ENCODE measurements at places on chromosomes 2 and 18.
A peak's percentile ranks its signal among the peaks of the same experiment; 100 is the strongest.

GRCh38 chr2:25757906-25758305 lies 84.5 kb upstream of the DTNB start:
- DNase-seq = no peak

- peak; percentile 66 for DNase-seq
These were observed 354.9 kb upstream of the CDH20 start for GRCh38 chr18:60978338-60978737.

- no peak for DNase-seq
These were observed 42.6 kb downstream of the EDAR start for GRCh38 chr2:108946442-108946841.

GRCh38 chr2:106649306-106649705 lies 162.1 kb downstream of the CD8B2 start:
- peak; percentile 34 for DNase-seq

GRCh38 chr2:219823574-219823973 lies 196.1 kb downstream of the SLC4A3 start:
- DNase-seq = no peak

DNA sequence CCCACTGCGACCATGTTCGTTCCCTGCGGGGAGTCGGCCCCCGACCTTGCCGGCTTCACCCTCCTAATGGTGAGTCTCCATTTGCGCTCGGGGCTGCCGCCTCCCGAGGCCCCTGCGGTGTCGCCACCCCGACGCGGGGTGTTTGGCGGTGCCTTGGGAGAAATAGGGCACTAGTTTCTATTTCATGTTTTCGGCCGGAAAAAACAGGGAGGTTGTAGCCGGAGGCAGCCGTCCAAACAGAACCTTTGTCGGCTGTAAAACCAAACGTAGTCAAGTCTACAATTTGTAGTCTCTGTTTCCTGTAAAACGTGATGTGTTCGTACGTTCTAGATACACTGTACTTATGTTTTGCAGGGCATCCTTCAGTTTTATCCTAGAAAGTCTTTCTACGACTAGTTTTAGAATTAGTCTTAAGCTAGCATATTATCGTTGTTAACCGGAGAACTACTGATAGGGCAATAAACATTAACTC lies 290 bp downstream of the PSMG2 start:
- no peak for DNase-seq

GRCh38 chr2:184596819-184597411 lies 1.4 kb upstream of the ZNF804A start:
- DNase-seq = no peak

- no peak for DNase-seq
These were observed 76.7 kb upstream of the SALL3 start for GRCh38 chr18:78902795-78903435.

DNA sequence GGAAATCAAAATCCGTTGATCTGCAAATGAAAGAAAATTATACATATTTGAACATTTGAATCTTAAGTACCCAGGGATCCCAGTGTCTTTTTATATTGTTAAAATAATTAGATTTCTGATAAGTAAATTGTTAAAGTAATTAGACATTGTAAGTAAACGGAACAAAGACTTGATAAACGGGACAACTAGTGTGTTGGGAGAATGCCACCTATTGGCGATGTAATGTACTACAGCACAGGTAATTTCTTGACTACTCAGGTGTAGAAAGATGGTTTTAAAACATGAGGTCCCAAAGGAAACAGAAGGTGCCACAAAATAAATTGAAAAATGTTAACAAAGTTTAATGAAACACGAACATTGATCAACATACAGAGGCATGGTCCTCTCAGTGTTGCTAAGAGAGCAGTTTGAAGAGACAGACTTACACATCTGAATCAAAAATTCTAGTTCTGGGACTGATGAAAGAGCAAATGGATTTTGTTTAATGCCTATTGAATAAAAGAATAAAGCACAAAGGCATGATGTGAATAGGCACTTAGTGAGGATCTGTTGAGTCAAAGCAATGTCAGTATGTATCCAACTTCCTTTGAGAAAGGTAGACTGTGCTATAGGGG lies 103.4 kb upstream of the RASGRP3 start:
- no peak for DNase-seq

- DNase-seq = no peak
These were observed 117.8 kb upstream of the DCC start for GRCh38 chr18:52222211-52222610.

GRCh38 chr2:162233197-162233596 lies 10.0 kb downstream of the FAP start:
- peak; percentile 71 for DNase-seq

- DNase-seq = no peak
These were observed 4.7 kb downstream of the PRKD3 start for GRCh38 chr2:37319754-37320609.

GRCh38 chr2:10752236-10752635 lies 30.8 kb downstream of the ATP6V1C2 start:
- no peak for DNase-seq

DNA sequence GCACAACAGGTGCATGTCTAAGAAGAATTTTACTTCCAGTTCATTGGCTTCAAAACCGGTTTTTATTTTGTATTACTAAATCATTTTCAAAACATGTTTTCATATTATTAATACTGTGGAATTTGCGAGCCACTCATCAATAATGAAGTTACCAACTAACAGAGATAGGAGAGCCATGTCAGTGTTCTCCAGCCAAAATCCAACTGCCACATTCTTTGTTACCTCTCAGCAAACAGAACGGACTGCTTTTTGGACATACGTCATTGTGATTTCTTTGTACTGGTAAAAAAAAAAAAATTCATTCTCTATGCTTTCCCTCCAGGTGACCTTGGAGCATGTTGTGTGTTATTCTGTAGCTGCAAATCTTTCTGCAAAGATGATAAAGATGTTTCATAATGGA lies 414.2 kb upstream of the MMADHC start:
- DNase-seq = no peak

DNA sequence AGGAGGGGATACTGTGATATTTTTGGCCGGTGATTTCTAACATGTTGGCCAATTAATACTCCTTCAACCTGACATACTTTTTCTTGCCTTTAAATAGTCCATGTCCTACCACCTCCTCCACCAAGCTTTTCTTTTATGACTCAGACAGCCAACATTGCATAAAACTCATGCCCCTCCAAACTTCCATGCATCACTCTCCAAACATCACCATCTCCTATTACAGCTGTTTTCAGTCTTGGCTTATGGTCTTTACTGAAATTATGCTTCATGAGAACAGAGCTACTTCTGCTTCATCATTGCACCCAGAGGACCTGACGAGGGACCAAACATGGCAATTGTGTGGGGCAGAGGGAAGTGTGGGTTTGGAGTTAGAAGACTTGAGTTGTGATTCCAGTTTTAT lies 305.4 kb downstream of the LPIN1 start:
- peak; percentile 35 for DNase-seq

DNA sequence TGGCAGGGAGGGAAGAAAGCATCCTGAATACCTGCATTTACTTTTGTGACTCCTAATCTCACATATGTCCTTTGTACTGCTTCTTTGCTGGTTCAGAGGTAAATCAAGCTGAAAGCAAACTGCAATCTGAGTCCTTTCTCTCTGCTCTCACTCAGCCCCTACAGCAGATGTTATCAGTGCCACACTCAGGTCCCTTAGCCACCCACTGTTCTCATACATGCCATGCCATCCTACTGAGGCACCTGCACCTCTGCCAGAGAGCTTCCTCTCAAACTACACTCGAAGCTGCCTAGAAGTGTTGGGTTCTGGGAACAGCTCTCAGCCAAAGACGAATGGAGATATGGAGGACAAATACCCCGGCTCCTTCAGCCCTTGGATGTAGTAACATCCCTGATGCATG lies 244.5 kb downstream of the TXNL1 start:
- DNase-seq = no peak

DNA sequence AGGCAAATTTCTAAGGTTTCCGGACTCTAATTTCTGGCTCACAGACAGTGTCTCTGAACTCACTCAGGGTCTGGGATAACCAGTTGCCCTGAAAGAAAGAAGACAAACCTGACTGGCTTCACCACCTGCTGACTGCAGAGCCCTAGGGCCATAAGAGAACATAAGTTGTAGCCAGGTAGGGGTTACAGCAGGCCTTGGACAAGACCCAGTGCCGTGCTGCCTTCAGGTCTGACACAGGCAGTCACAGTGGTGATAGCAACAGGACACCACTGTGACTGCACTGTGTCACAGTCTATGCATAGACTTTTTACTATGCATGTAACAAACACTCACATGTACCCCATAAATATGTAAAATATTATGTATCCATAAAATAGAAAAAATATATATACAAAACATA lies 508.5 kb downstream of the PID1 start:
- no peak for DNase-seq

DNA sequence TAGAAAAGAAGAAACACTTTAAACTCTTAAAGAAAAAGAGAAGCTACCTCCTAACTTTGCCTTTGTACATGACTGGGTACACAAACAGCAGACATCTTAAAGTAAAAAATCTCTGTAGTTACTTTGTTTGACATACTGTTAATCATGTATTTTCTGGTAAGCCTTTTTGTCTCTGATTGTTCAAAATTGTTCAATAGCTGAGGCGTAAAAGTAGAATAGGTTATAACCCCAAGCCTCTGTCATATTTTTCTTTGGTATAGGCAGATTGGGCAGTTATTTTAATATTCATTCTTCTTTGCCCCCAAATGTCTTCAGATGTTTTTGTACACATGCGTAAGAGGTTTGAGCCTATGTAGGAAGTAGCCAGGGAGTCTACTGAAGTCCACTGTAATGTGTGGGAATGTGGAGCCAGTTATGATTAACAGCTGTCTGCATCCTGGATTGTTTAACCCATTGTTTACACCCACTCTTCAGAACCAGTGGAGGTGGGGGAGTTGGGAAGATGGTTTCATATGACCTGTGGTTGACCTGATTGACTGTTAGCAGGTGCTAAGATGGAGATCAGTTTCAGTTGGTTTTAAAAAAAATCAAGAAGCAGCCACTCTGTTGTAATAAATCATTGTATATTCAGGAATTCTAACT lies 150.5 kb downstream of the TANC1 start:
- DNase-seq = no peak

- DNase-seq = no peak
These were observed 10.1 kb downstream of the RND3 start for GRCh38 chr2:150477347-150477746.

DNA sequence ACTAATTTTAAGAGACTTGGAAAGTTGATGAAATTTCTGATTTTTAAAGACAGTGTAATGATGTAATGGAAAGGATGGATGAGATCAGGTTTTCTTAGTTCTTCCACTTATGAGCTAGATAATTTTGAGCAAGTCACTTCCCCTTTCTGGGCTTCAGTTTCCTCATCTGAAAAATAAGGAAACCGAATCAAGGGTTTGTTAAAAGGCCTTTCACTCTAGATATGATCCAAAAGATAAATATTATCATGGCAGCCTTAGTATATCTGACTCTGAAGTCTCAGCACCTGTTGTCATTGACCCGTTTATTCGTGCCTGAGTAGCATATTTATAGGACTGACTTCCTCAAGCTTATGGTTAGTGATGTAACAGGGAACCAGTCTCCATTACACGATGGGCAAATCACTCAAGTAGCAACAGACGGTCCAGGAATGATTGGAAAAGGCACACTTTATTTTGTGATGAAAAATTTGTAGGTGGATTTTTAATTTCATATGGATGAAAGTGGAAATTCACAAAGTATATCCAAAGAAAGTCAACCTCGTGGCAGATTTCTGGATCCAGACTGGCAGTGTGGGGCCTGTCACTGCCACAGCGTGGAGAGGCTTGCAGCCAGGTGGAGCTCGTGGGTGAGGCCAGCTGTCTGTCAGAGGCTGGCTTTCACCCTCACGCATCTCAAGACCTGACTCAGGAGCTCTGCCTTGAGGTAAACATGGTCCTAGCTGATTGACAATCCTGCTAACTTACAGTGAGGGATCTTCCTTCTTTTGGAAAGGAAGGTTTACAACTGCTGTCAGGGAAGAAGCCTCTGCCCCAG lies 137.9 kb upstream of the CXCR4 start:
- DNase-seq = no peak

DNA sequence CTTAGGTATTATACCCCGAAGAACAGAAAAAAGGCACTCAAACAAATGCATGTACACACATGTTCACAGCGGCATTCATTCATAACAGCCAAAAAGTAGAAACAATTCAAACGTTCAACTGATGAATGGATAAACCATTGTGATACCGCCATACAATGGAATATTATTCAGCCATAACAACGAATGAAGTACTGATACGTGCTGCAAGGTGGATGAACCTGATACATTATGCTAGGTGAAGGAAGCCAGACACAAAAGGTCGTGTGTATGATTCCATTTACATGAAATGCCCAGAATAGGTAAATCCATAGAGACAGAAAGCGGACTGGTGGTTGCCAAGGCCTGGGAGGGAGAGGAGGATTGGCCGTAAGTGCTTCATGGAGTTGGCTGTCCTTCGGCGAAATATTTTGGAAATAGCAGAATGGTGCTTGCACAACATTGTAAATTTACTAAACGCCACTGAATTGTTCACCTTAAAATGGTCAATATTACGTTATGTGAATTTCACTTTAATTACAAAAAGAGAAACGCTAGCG lies 750 bp upstream of the RMP24 start:
- DNase-seq = no peak

- DNase-seq = no peak
These were observed 18.3 kb downstream of the TTC32 start for GRCh38 chr2:19883486-19883885.

GRCh38 chr2:182366628-182367027 lies 60.2 kb downstream of the PDE1A start:
- DNase-seq = peak; percentile 23

DNA sequence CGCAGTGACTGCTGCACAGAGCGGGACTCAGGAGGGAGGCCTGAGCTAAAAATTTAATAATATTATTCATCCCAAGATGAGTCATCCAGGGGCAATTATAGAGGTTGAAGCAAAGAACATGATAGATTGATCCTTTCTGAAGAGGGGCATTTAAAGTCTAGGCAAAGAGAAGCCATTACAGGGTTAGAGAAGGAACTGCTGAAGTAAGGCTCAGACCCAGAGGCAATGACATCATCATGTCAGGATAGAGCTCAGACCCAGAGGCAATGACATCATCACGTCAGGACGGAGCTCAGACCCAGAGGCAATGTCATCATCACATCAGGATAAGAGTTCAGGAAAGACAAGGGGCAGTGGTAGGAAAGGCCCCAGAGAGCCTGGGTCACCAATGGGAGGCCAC lies 184.0 kb downstream of the TMEM18 start:
- DNase-seq = no peak

GRCh38 chr18:59719544-59720181 lies 22.4 kb upstream of the CCBE1 start:
- peak; percentile 79 for DNase-seq

DNA sequence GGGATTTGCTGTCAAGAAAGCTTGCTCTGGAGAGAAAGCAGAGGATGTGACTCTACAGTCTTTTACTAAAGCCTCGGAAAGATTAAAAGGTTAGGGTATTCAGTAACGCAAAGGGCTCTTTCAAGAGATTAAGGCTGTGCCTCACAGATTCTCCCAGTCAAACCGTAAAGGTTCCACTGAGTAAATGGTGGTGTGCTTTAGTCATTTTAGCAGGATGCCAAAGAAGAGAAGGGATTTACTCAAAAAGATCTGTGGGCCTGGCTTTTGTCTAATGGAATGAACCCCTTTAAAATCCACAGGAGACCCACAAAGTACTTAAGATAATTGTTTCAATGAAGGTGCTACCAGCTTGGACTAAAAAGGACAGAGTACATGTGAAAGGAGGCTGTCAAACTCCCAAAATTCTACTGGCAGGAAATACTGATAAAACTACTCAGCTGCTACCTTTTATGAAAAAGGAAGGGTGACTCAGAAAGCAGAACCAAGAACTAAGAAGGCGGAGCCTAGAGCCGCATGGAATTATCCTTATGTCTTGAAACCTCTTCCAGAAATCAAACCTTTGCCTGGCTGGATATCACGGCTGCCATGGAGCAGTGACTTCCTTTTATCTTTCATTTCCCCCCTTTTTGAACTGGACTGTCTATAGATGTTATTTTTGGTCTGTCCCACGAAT lies 670.2 kb upstream of the ZEB2 start:
- no peak for DNase-seq

All from fibroblast of skin of left quadriceps (primary cell).